ENCODE measurements at places on chromosomes 16 and 17.
A peak's percentile ranks its signal among the peaks of the same experiment; 100 is the strongest.

- no peak for DNase-seq
Observed at GRCh38 chr16:75379339-75379738, 54.0 kb downstream of the CFDP1 start.

- DNase-seq, result no peak
Observed at GRCh38 chr17:50303596-50303995, 29.3 kb downstream of the TMEM92 start.

- DNase-seq, result no peak
Observed at GRCh38 chr17:77214328-77214727, 73.6 kb downstream of the SEC14L1 start.

DNA sequence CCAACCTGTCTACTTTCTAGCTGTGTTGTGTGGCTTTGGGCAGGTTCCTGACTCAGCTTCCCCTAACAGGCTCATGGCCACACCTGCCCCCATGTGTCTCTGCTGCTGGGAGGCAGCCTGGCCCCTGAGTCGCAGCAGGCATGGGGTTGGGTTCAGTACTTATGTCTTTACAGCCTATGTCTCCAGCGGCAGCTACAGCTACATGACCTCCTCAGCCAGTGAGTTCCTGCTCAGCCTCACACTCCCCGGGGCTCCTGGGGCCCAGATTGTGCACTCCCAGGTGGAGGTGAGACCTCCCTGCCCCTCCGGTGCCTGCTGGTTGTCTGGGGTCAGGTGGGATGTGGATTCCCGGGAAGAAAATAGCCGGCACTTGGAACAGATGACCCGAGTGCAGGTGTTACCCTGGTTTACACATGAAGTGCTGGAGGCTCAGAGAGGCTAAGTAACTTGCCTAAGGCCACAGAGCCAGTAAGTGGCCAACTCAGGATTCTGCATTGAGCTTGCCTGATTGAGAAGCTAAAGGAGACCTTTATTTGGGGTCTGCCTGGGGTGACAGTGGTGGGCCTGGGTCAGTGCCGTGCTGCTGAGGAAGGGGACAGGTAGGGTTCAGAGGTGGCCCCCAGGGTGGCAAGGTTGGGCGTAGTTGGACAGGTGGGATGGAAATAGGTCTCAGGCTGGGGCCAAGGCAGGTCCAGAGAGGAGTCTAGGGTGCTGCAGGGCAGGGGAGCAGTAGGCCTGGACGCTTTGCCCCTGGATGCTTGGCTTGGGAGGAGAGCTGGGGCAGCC lies 15.9 kb downstream of the FCSK start:
- DNase-seq, result no peak

DNA sequence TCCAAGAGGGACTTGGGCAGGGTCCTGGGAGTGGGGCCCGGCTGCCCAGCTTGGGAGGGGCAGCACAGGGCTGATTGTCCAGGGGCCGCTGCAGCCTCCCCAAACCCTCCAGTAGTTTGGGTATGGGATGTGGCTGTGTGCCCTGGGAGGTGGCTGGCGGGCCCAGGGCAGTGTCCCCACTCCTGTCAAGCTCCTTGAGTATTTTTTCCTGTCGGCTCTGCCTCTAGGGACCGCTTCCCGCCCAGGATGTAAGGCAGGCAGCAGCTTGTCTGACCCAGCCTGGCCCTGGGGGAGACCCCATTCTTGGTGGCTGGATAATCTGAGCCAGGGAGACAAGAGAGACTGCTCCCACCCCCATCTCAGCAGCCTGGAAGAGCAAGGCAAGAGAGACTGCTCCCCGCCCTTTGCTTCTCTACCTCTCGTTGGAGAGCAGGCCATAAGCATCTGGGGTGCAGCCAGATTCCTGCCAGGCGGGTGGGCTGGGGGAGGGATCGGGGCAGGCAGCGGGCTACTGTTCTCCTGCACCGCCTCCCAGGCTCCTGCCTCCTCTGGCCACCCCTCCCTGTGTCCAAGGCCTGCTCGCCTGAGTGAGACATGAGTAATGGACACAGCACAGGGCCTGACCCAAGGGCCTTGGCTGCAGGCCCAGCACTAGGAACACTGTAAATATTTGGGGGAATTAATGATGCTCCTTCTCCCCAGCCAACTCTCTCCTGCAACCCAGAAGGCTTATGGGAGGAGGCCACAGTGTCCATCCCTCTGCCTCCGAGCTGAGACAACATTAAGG lies 18.4 kb upstream of the ITGA3 start:
- DNase-seq, result no peak

- DNase-seq, result no peak
Observed at GRCh38 chr16:1470481-1471251, 4.2 kb downstream of the CLCN7 start.

DNA sequence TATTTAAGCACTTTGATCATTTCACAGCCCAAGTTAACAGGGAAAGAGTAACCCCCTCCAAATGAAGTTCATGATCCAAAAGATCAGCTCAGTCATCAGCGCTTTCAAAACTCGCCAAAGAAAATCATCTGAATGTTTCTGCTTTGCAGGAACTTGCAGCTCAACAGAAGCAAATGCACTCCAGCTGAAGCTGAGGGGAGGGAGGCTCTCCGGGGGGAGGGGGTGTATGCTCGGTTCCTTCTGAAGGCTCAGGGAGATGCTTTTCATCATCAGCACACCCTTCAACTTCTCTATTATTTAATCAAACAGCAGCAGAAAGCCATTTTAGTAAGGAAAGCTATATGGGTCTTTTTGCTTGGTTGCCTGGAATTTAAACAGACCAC lies 24.4 kb upstream of the ERN1 start:
- no peak for DNase-seq

DNA sequence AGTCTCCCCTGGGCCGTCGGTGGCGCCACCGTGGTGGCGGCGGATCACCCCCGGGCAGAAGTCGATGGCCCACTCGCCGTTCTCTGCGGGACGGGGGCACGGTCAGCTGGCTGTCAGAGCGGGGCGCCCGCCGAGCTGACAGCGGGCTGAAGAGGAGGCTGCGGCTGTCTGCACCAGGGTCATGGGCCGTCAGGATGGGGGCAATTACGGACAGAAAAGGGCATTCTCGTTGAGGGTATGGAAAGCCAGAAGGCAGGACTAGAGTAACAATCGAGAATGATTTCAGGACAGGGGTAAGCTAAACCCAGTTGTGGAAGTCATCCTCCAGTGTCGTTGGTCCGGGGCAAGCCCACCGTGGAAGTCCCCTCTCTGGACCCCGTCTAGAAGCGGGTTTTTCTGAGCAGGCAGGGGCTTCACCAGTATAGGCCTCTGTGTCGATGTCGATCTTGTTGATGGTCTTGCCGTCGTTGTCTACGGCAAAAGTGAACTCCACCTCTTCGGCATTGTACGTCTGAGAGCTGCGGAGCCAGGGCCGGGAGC lies 1.7 kb downstream of the CHRNE start:
- no peak for DNase-seq

DNA sequence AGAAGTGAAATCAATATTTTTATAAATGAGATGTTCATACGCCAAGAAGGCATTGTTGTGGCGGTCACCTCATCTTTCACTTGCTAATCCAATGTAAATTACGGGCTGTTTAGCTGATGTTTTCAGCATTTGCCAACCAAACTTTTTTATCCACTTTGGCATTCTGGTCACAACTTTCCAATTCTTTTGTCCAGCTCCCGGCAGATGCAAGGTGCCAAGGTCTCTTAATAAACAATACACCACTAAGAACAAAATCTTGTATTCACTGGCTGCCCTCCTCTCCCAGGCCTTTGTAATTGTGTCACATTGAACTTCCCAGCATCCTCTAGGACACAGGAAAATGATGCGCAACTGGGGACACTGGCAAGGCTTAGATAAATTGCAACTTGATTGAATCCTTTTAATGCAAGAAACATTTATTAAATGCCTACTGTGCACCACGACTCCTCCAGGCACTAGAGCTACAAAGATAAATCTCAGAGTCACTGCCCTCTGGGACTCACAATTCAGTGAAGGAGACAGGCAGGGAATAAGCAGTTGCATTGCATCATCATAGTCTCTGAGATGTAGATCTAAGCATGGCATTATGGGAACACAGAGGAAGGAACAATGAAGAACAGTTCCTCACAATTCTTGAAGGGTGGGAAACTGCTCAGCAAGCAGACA lies 165.4 kb upstream of the C16orf82 start:
- no peak for DNase-seq

- DNase-seq, result no peak
Observed at GRCh38 chr17:1967213-1967612, 57.9 kb downstream of the RTN4RL1 start.

DNA sequence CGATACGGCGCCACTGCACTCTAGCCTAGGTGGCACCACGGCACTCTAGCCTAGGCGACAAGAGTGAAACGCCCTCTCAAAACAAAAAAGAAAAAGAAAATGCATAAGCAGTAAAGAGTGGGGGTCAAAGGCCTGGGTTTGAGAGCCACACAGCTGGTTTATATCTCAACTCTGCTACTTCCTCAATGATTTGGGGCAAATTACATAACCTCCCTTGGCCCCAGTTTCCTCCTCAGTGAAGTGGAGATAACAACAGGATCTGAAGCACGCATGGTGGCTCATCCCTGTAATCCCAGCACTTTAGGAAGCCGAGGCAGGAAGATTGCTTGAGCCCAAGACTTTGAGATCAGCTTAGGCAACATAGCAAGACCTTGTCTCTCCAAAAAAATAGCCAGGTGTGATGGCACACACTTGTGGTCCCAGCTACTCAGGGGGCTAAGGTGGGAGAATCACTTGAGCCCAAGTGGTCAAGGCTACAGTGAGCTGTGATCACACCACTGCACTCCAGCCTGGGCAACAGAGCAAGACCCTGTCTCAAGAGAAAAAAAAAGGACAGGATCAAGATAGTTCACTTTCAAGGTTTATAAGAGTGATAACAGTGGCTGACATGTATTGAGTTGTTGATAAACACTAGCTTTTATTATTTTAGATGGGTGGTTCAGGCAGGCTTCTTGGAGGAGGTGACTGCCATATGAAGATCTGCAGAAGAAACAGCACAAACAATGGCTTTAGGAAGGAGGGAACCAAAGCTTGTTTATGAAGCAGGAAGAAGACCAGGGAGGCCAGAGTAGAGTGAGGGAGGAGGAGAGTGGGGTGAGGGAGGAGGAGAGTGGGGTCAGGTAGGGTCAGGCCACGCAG lies 8.5 kb upstream of the COG1 start:
- no peak for DNase-seq

GRCh38 chr16:54977211-54977610 lies 46.5 kb downstream of the IRX5 start:
- DNase-seq, result no peak

DNA sequence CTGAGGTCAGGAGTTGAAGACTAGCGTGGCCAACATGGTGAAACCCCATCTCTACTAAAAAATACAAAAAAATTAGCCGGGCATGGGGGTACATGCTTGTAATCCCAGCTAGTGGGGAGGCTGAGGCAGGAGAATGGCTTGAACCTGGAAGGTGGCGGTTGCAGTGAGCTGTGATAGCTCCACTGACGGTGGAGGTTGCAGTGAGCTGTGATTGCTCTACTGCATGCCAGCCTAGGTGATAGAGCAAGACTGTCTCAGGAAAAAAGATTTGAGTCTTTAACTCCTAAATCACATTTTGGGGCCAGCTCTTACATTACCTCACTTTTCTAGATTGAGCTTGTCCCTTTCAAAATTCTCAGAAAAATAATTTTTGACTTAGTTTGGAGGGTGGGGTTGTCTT lies 15.2 kb downstream of the VMP1 start:
- DNase-seq, result no peak

DNA sequence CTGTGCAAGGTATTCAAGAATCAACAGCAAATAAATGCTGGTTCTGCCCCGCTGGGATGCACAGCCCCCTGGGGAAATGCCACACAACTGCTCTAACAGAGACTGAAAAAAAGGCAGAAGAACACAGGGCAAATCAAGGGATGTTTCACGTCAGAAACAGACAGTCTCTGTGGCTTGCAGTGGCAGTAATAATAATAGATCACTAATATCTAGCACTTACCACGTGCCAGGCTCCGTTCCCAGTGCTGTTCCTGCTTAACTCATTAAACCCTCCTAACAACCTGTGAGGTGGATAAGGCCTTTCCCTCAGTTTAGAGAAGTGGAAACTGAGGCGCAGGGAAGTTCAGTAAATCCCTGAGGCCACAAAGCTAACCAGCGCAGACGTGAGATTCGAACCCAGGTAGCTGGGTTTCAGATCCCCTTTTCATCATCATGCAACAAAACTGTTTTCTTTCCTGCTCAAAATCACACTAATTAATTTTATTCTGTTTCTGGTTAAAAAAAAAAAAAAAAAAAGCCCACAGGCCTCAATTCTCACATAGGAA lies 36.7 kb downstream of the ARHGAP17 start:
- DNase-seq, result peak; percentile 43

- no peak for DNase-seq
Observed at GRCh38 chr17:49443862-49444261, 29.2 kb upstream of the PHB1 start.

GRCh38 chr16:1778200-1779179 lies 3.9 kb downstream of the SPSB3 start:
- no peak for DNase-seq

DNA sequence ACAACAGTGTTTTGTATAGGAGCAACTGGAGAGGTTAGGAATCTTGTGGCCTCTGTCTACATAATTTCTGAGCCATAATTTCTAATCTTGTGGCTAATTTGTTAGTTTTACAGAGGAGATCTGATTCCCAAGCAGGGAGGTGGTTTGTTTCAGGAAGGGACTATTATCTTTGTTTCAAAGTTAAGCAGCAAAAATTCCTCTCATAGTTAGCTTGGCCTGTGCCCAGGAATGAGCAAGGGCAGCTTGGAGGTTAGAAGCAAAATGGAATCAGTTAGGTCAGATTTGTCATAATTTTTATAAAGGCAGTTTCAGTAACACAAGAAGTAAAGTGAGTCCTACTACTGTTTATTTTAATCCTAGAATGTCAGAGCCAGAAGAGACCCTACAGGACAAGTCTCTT lies 2.0 kb upstream of the RDM1 start:
- DNase-seq, result no peak

GRCh38 chr16:6964679-6965078 lies 368.0 kb upstream of the RBFOX1 start:
- DNase-seq, result no peak

DNA sequence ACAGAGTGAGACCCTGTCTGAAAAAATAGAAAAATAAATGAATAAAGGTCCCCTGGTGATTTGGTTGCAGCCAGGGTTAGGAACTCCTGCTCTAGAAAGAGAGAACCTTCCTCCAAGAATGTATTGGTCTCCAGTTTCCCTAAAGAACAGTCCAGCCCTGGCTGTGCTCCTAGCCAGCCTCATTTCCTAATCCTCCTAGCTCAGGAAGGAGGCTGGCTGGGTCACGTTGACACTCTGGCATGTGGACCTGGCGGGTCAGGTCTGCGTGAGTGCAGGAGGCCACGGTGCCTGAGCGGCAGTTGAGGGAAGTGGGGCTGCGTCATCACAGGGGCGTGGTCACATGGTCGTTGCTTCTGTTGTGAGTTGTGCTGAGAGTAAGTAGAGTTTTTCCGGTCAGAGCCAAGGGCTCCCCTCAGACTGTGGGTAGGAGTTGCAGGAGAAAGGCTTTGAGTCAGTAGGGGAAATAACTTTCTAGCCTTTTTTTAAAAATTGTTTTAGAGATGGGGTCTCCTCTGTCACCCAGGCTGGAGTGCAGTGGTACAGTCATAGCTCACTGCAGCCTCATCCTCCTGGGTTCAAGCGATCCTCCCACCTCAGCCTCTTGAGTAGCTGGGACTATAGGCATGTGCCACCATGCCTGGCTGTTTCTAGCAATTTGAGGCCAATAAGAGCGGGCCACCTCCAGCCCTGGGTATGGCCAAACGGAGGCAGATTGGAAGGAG lies 194.0 kb upstream of the CIBAR2 start:
- DNase-seq, result peak; percentile 83

GRCh38 chr16:75264999-75265910 lies 13.8 kb upstream of the BCAR1 start:
- DNase-seq, result no peak

GRCh38 chr16:79298894-79299799 lies 301.4 kb downstream of the MAF start:
- no peak for DNase-seq

- no peak for DNase-seq
Observed at GRCh38 chr17:75011401-75012095, 922 bp upstream of the MRPL58 start.

Measured in stimulated activated naive B cell treated with anti-CD40 and anti-IgM and Interleukin-4, amounts not matched to agents 10 μg/mL and 1 μg/mL and 100 μg/mL, for 72 hours (primary cell).